ENCODE measurements at places on chromosomes 7 and 10.

- H3K27ac ChIP-seq = no peak overlapping the region
- peaks cover 7% of the 10 kb centered on the region for H3K27me3 ChIP-seq
- no peak for DNase-seq
- no peaks in the 10 kb centered on the region for H3K36me3 ChIP-seq
- H3K4me3 ChIP-seq = no peak overlapping the region
- no peaks in the 10 kb centered on the region for H3K4me1 ChIP-seq
These were observed 177.2 kb downstream of the TAX1BP1 start for GRCh38 chr7:27917119-27917518.

GRCh38 chr7:12684733-12685132, 2.7 kb upstream of the ARL4A start:
- peaks cover 5% of the 10 kb centered on the region for H3K27me3 ChIP-seq
- peaks cover 29% of the 10 kb centered on the region for H3K4me1 ChIP-seq
- H3K27ac ChIP-seq = no peak overlapping the region
- H3K36me3 ChIP-seq = peaks cover 14% of the 10 kb centered on the region
- no peak overlapping the region for H3K4me3 ChIP-seq
- no peak for DNase-seq

- no peaks in the 10 kb centered on the region for H3K4me1 ChIP-seq
- H3K27ac ChIP-seq = no peak overlapping the region
- H3K36me3 ChIP-seq = no peaks in the 10 kb centered on the region
- no peak for DNase-seq
- no peak overlapping the region for H3K4me3 ChIP-seq
These were observed 18.5 kb downstream of the MYH16 start for GRCh38 chr7:99290980-99291607.

GRCh38 chr10:67609996-67610793, 85.8 kb downstream of the CTNNA3 start:
- H3K27me3 ChIP-seq = peaks cover 24% of the 10 kb centered on the region
- no peak overlapping the region for H3K4me3 ChIP-seq
- H3K27ac ChIP-seq = no peak overlapping the region
- no peak for DNase-seq
- no peaks in the 10 kb centered on the region for H3K36me3 ChIP-seq
- H3K4me1 ChIP-seq = peaks cover 42% of the 10 kb centered on the region

DNA sequence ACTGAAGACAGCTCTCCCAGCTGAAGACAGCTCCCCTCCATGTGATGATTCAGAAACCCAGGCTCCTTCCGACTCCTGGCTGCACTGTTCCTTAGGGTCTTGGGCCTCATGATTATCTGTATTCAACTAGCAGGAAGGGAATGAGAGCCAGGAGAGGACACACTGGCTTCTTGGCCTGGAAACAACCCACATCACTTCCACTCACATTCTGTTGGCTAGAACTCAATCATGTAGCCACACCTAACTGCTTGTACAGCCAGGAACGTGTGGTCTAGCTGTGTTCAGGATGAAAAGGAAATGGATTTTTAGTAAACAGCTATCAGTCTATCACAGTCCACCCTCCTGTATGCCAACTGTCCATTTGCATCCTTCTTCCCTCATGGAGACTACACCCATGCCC, 30.5 kb upstream of the XPNPEP1 start:
- no peaks in the 10 kb centered on the region for H3K4me1 ChIP-seq
- peaks cover 14% of the 10 kb centered on the region for H3K27me3 ChIP-seq
- no peak for DNase-seq
- H3K27ac ChIP-seq = no peak overlapping the region

DNA sequence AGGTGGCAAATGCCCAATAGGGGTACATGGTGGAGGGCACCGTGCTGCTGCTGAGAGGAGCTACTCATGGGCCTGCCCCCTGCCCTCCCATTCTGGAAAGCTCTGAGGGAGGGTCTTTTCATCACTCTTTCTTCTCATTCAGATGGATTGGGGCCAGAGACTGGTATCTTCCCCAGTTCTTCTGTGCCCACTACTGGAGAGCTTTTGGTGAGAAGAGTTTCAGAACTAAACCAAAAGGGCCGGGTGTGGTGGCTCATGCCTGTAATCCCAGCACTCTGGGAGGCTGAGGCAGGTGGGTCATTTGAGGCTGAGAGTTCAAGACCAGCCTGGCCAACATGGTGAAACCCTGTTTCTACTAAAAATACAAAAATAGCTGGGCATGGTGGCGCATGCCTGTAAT, 12.5 kb downstream of the ADRA2A start:
- no peak overlapping the region for H3K27ac ChIP-seq
- no peaks in the 10 kb centered on the region for H3K36me3 ChIP-seq
- H3K4me3 ChIP-seq = no peak overlapping the region
- no peak for DNase-seq
- peaks cover 1% of the 10 kb centered on the region for H3K4me1 ChIP-seq

Measured in activated T-helper 2 cell treated with anti-CD3 and anti-CD28 coated beads, Interferon-gamma antibody, Interleukin-2, Interleukin-4, amounts not matched to agents 10 μg/mL and 5 μg/mL and 100 μg/mL, durations not matched to agents 14 hours and 24 hours and 36 hours (primary cell).